ENCODE measurements at places on chromosomes 1 and 21.

GRCh38 chr1:235841938-235842545 is 24.7 kb downstream of the LYST start:
- DNase-seq, result no peak

GRCh38 chr1:40396420-40396819 is 22.9 kb downstream of the SMAP2 start:
- DNase-seq, result no peak

GRCh38 chr1:58809325-58810010 is 25.6 kb upstream of the JUN start:
- DNase-seq, result no peak

DNA sequence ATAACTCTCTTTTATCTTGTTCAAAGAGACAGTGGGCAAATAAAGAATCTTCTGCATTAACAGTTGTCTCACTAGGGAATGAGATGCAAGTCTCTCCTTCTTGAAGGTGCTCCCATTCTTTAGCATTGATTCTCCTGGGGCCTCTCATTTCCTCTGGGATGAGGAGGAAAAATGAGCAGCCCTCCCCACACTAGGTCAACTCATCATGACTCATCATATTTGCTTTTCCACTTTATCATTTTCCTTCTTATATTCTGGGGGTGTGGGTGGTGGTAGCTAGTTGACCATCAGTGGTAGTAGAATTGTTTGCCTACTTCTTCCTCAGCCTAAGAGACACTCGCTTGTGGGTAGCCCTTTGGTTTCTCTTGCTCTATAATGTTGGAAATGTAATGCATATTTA is 182.0 kb upstream of the C1orf87 start:
- peak; percentile 14 for DNase-seq

DNA sequence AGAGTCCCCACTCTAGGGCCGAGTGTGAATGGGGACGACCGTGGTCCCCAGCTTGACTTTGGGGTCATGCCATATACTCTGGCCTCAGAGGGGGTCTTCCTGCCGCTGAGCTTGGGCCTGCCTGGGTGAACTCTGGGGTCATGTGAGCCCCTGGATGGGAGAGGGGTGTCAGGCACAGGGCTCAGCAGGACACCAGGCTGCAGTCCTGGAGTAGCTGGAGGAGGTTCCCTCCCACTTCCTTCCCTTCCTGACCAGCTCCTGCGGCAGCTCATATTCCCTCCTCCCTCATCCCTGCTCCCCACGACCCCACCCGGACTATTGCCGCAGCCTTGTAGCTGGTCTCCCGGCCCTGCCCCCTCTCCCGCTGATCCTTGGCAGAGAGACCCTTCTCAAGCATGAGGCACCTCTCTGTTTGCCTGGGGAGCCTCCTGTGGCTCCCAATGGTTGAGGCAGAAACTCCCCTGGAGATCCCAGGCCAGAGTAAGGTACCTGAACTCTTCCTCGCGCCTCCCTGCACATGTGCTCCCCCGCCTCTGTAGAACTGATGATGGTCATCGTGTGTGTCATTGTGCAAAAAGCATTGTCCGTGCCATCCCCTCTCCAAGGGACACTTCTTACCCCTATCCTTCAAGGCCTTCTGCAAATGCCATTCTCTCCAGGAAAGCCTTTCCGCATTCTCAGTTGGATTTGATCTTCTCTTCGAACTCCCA is 1.8 kb downstream of the TNFRSF1B start:
- DNase-seq, result no peak

- no peak for DNase-seq
Observed at GRCh38 chr1:211915924-211916323, 85.4 kb upstream of the LPGAT1 start.

DNA sequence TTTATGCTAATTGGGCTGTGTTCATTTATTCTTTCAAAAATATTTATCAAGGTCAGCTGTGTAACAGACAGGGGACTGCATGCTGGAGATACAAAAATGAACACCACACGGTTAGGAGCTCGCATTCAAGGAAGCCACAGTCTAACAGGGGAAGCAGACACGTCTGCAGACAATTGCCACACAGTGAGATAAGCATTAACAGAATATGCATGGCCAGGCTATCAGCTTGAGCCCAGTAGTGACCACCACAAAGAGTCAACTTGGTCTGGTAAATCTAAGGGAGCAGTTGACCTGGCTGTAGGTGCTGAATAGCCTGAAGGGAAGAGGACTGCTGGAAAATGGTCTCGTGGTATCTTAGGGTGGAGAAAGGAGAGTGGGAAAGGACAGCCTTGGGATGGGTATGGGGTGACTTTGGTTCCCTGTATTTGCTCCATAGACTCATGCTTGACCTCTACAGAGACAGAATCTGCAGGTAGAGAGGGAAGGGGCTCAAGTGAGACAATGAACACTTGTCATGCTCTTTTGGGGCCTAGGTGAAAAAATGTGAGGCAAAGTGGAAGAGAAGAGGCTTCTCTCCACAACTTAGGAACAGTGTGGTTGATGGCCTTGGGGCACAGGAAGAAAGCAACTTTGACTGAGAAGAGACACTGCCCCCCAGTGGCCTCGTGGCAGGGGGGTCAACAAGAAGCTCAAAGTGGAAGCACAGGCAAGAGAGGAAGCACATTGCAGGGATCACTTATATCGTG is 7.6 kb upstream of the NPL start:
- DNase-seq, result peak; percentile 61

GRCh38 chr1:17141441-17142197 is 22.4 kb upstream of the PADI2 start:
- DNase-seq, result no peak

DNA sequence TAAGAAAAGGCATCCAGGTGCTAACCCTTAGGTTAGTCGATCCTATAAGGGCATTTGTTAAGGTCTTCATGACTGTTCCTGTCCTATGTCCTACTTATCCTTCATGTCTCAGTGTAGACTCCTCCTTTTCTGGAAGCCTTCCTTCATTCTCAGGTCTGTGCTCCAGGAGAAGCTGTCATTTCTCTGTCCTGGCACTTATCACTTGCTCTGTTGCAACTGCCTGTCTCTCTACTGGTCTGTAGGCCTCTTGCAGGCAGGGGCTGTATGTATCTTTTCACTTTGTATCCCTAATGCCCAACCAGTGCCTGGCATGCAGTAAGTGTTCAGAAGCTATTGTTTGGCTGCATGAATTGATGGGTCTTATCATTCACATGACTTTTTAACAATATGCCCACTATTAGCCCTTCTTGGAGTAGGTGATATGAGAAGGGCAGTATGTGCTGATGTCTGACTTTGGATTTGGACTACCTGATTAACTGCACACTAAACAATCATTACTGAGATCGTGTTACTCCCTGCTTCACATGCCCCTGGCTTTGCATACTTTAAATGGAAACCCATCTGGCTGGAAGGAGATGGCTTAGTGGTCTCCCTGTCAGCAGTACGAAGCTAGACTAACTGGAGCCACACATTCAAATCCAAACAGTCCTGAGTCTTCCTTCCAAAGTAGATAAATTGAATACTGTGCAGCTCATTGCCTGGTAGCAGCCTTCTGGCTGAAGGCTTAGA is 88.8 kb downstream of the RGL1 start:
- DNase-seq, result no peak

GRCh38 chr1:150371110-150371509 is 7.2 kb downstream of the RPRD2 start:
- no peak for DNase-seq
